Effector memory CD8-positive, alpha-beta T cell (primary cell): ENCODE measurements at places on chromosomes 3 and 15.
A peak's percentile ranks its signal among the peaks of the same experiment; 100 is the strongest.

GRCh38 chr15:46636206-46636605 lies 1001.4 kb downstream of the SQOR start:
- no peak for DNase-seq

DNA sequence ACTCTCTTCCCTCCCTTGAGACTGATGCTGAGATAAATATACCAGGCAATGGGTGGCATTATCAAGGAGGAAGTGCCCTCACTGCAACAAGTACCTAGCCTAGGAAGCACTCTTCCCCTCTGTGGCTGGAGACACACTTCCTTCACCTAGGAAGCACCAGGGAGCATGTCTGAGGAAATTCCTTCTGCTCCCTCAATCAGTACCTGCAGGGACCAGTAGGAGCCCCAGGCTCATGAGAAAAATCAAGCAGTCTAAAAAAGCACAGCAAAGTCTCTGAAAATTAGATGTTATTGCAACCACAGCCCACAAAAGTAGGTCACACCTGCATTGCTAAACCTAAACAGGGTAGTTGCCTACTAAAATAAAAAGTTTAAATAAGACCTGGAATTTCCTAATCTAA lies 78.2 kb upstream of the TRPM1 start:
- DNase-seq, result no peak

DNA sequence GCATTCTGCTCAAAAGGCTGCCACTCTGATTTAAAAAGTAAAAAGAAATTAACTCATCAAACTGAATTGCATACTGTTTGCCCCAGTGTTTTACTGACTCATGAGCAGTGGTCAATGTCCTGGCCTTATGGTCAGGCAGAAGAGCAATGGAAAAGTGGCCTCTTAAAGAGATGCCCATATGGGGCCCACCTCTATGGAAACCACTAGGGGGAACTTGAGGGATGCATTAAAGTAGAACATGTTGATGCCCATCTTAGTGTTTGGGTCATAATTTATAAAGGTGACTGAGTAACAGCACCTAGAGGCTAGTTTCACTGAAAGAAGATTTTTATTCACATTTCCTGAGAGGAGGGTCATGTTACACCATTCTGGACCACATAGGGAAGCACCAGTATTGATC lies 66.5 kb upstream of the RNU6-1 start:
- no peak for DNase-seq

DNA sequence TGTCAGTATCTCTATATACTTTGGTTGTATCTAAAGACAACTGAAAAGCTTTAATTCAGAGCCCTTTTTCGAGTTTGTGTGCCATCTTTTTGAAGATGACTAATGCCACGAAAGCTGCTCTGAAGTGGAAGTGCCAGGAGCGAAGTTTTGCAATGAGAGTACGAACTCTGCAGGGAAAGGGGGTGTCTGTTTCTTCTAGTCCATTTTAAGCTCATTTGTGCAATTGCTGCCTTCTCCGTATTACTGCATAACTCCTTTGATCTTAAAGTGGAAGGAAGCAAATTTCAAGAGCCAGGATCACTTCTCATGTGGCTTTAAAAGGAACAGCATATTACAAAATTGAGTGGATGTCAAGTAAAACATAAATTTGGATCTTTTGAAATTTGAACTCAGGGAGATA lies 245.3 kb downstream of the FEZF2 start:
- no peak for DNase-seq

DNA sequence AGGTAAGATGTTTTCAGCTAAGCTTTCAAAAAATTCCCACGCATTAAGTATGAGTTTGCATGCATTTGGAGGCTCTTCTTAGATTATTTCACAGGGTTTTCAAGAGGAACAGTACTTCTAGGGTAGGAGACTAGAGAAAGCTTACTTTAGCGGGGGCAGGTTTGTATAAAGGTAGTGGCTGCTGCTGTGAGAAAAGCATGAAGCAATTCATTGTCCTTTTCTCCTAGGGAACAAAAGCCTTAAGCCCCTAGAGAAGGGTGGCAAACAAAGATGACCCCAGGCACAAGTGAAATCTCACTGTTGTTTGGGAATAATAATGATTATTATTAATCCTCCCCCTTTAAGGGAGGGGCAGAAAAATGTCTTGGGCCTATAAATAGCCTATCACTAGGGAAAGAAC lies 310.7 kb downstream of the DIPK2A start:
- no peak for DNase-seq

DNA sequence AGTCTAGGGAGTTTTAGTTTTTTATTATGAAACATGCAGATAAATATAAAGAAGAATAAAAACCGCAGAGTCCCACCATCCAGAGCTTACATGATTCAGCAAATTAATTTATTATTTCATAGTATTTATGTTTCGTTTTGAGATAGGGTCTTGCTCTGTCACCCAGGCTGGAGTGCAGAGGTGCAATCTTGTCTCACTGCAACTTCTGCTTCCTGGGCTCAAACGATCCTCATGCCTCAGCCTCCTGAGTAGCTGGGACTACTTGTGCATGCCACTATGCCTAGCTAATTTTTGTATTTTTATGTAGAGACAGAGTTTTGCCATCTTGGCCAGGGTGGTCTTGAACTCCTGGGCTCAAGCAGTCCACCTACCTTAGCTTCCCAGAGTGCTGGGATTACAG lies 13.6 kb downstream of the RNF13 start:
- no peak for DNase-seq

DNA sequence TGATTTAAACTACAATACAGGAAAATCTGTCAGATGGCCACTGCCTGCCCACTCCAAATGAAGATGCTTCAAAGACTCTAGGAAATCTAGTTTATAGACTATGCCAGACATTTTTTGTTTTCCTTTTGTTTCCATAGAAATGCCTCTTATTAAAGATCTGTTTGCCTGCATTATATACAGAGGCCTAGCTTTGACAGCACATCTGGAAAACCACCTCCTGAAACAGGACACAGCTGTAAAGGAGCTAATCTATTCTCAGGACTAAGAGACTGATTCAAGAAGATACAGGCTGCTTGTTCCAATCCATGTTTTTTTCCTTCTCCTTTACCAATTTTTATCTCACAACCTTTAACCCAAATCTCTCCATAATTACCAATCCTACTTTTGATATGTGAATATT lies 75.3 kb upstream of the STRIT1 start:
- no peak for DNase-seq

- no peak for DNase-seq
Measured at GRCh38 chr3:43233062-43233461, 53.3 kb upstream of the SNRK start.

GRCh38 chr3:107825556-107825955 lies 265.3 kb downstream of the CD47 start:
- DNase-seq, result no peak

DNA sequence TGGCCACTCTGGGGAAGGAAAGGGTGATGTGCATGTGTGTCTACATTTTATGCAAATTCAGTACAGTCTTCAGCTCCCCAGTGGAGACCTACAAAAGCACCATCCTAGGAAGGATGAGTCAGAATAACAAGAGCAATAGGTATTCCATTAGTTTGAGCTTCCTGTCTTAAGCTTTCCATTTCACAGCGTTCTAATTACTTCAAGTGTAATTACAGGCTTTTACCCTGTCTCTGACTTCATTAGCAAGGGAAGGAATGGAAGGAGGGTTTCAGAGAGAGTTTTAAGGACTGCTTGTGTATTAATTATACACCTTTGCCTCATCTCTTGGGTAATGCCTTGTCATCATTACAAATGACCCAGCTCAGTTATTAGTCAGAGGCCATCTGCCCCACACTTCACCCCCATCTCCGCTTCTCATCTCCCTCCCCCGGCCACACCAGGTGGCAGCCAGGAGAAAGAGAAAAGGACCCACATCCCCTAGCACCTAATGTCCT lies 202.8 kb upstream of the MRPL3 start:
- DNase-seq, result no peak

DNA sequence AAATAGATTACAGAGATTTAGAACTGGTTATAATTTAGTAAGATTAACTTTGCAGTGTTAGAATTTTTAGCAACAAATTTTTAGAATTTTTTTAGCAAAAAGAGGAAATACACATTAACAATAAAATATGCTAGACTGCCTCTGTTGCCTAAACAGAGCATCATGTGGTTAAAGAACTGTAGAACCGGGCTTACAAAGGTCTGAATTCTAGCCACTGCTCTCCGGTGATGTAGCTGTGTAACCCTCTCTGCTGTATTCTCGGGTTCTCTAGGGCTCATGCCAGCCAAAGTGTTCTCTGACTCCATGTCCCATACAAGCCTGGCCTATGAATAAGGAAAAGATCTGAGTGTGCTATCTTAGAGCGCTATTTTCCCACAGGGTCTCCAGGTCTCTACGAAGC lies 2.9 kb upstream of the P2RY12 start:
- DNase-seq, result no peak

- DNase-seq, result no peak
Measured at GRCh38 chr15:45386420-45386819, 8.1 kb upstream of the GATM start.

- no peak for DNase-seq
Measured at GRCh38 chr15:73165844-73166243, 113.6 kb downstream of the NEO1 start.

- no peak for DNase-seq
Measured at GRCh38 chr3:94162700-94163099, 99.8 kb downstream of the NSUN3 start.

DNA sequence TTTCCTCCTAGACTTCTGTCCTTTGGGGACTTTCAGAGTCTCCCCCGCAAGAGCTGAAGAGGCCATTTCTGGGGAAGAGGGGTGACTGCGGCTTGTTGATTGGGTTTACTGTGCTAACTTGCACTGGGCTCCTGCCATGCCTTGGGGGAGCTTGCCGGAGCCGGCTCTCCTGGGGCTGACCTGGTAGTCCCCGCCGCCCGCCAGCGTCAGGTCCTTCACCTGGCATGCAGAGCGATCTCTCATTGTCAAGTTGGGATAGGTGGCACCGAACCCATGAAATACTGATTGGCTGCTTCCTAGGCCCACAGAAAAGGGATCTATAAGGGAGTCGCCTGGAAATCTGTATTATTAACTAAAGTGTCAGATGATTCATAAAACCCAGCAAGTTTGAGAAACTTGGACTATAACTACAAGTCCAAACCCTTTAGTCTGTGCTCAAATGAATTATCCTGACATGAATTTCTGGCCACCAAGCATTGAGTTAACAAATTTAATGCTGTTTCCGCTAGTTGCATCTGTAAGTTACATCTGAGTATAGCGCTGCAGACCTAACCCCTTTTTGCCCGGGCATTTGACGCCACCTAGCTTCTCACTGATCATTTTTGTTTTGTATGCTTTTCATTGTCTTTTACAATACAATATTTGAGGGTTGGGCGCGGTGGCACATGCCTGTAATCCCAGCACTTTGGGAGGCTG lies 607 bp upstream of the IMP3 start:
- DNase-seq, result peak; percentile 48

DNA sequence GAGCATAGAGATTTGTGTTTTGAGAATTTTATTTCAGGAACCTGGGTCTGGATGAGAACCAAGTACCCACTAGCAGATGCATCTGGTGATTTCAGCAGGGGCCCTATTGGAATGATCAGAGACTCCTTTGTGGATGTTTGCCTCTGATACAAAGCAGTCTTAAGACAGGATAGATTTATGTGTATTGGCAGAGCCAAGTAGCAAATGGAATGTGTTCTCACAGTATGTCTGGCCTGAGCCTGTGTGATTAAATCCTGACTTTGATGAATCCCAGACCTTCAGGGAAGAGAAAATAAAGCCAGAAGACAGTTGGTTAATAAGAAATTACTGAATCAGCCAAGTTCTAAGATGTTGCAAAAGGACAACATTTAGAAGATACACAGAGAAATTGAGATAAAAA lies 755.5 kb upstream of the SEMA6D start:
- DNase-seq, result no peak

GRCh38 chr15:63198371-63199250 lies 9.2 kb downstream of the RAB8B start:
- DNase-seq, result no peak

GRCh38 chr3:30225021-30225420 lies 381.4 kb upstream of the TGFBR2 start:
- no peak for DNase-seq

- DNase-seq, result no peak
Measured at GRCh38 chr15:34610354-34610753, 26.9 kb upstream of the GOLGA8B start.

DNA sequence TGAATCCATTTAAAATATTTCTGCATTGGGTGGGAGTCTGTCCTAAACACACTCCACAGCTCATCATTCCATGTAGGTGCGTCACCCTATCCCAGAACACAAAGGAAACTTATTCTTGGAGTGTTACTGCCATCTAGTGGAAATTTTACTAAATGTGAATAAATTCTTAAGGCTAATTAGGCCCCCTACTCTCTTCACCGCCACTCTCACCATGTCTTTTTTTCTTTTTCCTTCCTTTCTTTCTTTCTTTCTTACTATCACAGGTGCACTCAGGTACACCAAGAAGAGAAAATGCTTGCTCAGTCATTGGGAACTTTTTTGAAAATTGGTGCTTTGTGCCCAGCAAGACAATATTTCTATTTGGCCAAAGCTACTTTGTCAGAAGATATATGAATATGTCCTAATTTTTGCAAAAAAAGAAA lies 26.4 kb upstream of the ATP8B4 start:
- no peak for DNase-seq

- DNase-seq, result peak; percentile 43
Measured at GRCh38 chr3:30319713-30320112, 286.7 kb upstream of the TGFBR2 start.
